ENCODE measurements at places on chromosomes 4 and X.

DNA sequence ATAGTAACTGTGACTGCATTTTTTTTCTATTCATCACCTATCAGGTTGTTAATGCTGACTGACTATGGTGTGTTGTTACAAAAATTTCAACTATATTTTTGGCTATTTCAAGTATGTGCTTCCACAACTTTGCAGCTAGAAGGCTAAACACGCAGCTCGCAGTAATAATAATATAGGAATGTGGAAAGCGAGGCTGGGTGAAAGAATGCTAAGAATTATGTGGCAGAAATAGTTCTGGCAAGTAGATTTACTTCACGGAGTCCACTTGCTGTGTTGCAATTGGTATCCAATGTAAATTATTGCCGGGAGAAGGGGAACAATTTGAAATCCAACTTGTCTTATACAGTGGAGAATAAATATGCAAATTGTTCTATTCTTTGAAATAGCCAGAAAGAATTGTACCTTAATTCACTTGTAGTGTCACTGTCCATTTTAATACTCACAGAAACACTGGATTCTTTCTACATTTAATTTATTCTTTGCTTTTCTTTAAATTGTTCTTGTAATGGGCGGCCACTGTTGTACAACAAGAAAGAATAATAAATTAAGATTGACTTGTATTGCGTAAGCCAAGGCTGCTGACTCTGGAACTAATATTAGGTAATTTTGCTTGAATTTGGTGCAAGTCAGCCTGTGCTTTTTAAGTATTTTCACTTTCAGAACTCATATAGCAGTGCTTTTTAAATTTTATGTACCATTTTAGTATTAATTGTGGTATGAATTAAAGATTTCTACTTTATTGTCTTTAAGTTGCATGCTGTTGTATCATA, 154.9 kb downstream of the FRMPD4 start:
- DNase-seq, result no peak

DNA sequence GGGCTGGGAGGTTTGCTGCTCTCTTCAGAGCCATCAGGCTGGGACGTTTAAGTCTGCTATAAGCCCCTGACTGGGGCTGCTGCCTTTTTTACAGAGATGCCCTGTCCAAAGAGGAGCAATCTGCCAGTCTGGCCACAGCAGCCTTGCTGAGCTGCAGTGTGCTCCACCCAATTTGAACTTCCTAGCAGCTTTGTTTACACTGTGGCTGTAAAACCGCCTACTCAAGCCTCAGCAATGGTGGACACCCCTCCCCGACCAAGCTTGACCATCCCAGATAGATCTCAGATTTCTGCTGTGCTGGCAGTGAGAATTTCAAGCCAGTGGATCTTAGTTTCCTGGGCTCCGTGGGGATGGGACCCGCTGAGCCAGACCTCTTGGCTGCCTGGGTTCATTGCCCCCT, 40.7 kb downstream of the SPATA18 start:
- DNase-seq, result no peak

- DNase-seq, result no peak
Observed at GRCh38 chr4:150593996-150594395, 12.0 kb downstream of the MAB21L2 start.

DNA sequence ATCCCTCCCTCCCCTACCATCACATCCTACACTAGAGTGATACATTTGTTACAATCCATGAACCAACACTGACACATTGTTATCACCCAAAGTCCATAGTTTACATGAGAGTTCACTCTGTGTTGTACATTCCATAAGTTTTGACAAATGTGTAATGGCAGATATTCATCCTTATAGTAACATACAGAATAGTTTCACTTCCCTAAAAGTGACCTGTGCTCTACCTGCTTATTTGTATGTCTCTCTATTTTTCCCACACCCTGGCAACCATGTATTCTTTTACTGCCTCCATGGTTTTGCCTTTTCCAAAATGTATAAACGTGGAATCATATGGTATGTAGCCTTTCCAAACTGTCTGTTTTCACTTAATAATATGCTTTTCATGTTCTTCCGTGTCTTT, 42.2 kb upstream of the HPGD start:
- DNase-seq, result no peak

GRCh38 chr4:3077796-3078195, 3.3 kb downstream of the HTT start:
- DNase-seq, result no peak

DNA sequence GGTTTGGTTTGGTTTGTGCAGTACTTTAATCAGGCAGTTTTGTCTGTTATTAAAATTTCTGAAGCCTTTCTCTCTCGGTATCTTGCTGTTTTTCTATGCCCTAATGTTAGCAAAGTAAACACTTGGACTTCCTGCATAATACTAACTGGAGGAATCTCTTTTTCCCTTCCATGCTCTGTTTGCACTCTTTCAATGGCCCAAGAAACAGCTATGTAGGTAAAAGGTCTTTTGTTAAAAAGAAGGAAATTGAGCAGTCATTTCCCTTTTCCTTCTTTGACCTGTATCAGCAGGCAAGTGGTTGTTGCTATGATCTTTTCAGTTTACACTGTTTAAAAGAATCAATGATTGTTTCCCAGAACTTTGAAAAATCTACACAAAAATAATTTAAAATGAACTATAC, 82.7 kb downstream of the CCSER1 start:
- DNase-seq, result no peak

- DNase-seq, result no peak
Observed at GRCh38 chr4:184437565-184438265, 36.6 kb downstream of the IRF2 start.

- DNase-seq, result no peak
Observed at GRCh38 chrX:153806999-153807575, 12.6 kb downstream of the SSR4 start.

- no peak for DNase-seq
Observed at GRCh38 chrX:131187206-131187605, 101.9 kb downstream of the IGSF1 start.

DNA sequence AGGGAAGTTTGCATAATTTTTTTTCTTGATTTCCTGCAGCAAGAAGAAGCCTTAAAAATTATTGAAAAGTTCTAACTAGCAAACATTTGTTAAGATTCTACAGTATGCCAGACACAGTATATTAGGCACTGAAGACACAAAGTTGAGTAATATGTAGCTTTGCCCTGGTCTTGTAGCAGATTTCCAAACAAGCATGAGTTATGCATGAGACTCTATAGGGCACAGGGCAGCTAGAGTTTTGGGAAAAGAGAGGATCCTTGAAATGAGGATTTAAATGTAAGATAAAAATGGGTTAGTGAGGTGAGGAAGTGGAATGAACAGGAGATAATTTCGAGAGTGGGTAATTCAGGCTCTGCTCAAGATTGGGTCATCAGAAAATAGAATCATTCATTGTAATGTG, 8.6 kb upstream of the GPRIN3 start:
- DNase-seq, result no peak
